HS-5 (cell line): ENCODE measurements at places on chromosomes 1 and 21.

GRCh38 chr1:37926038-37926924, 20.6 kb downstream of the INPP5B start:
- DNase-seq: no peak

DNA sequence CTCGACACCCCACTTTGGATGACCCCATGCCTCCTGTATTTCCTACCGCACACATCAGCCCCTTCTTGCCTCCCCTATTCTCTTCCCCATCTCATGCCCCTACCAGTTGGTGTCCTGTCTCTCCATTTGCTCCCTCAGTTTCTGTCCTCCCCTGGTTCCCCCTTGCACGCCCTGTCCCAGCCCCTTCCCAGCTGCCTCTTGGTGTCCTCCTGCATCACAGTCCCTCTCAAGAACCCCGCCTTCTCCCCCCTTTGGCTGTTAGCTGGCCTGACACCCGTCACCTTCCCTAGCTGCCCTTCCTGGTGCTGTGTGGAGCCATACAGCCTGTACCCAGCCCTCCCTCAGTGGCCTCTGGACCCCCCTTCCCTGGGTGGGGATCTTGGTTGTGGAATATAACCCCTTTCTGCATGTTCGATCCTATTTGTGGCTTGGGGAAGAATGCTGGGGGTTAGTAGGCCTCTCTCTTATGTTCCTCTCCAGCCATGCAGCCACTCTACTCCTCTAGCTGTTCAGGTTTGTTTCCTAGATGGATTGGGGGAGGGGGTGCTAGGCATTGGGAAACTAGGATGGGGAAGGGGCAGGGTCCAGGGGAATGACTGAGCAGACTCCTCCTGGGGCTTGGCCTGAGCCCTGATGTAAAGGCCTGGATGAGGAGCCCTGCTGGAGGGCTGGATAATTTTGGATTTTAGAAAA, 41.4 kb upstream of the NFASC start:
- DNase-seq: no peak

DNA sequence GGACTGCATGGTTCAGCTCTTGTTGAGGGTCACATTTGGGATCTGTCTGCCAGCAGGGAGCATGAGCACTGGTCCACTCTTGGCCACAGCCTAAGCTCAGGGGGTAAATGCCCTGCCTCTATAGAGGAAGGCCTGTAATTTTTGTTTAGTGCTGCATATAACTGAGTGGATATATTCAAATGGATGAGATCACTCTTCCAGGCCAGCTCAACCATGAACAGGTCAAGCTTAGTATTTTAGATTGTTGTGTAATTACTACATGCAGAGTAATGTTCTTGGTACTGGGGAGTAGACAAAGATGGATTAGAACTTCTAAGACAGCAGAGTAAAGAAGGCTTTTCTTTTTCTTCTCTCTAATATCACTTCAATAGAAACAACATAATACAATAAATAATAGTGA, 376.9 kb downstream of the GPATCH2 start:
- DNase-seq: no peak

DNA sequence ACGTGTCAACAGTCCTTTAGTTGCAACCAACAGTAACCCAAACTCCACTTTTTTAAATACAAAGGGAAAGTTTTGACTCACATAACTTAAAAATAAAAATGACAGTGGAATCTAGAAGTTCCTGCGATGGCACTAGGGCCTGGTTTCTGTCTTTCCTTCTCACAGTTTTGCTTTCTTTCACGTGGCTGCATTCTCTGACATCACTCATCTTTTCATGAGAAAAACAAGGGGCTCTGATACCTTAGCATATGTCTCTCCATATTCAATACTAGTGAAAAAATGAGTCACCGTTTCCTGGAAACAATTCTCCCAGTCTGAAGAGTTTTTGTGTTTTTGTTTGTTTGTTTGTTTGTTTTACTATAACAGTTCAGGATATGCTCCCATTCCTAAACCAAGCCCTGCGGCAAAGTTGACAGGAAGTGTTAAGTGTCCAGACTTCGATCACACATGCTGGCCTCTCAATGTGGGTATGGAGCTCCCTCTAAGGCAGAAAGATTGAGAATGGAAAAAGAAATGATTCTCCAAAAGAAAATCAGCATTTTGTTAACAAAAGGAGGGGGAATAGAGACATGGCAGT, 483.3 kb downstream of the TTLL7 start:
- DNase-seq: no peak

DNA sequence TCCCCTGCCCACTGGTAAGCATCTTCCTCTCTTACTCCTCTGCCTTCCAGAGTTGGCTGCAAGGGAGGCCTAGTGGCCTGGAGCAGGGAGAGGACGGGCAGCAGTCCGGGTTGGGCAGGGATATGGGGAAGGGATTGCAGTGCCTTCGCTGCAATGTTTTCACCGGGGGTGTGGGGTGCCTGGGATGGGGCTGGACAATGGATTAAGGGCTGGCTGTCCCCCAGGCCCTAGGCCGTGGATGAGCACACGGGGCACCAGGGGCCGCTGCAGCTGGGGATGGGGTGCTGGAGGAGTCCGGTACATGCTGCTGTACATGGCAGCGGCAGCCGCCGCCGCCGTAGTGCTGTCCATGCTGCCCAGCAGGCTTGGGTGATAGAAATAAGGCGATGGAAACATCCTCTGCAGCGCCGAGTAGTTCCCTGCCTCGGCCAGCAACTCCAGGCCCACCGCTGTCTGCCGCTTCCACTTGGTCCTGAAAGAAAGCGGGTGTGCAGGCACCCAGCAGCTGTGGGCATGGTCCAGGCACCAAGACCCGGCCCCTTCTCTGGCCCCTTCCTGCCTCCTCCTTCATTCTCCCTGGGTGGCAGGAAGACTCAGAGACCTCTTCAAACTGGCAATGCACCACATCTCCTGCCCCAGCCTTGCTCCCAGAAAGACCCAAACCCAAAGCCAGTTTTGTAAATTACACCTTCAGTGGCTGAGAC, 4.8 kb downstream of the BARHL2 start:
- no peak for DNase-seq

GRCh38 chr21:37525810-37526209, 159.2 kb downstream of the DYRK1A start:
- DNase-seq: no peak
